Brain (organoid and tissue), 16 donors: ENCODE measurements at places on chromosomes 4 and X. TPM values are rescaled to one million over a fixed set of nuclear protein-coding genes. Genes with fewer than 3 reads are reported as not detected.

The SMIM20 gene
- polyA plus RNA-seq, result 32.5 TPM

The DIPK2B gene
- 8.6 TPM for polyA plus RNA-seq

The CLIC2 gene
- polyA plus RNA-seq, result 0.64 TPM

The NEUROG2 gene
- polyA plus RNA-seq, result 0.19 TPM

- no peak for DNase-seq
Measured at GRCh38 chrX:32451954-32452695, 759.2 kb downstream of the DMD start.

DNA sequence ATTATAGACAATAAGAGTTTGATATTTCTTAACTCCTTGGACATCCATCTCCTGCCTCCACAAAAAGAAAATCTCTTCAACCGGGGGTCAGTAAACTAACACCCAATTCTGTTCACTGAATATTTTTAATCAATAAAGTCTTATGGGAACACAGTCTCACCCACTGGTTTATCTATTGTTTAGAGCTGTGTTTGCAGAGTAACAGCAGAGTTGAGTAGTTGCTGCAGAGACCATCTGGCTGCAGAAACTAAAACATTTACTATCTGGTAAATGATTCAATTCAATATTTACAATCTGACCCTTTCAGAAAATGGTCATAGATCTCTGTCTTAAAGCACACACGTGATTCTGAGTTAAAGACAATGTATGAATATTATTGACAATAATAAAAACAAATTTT, 94.0 kb downstream of the TMA16 start:
- no peak for DNase-seq

DNA sequence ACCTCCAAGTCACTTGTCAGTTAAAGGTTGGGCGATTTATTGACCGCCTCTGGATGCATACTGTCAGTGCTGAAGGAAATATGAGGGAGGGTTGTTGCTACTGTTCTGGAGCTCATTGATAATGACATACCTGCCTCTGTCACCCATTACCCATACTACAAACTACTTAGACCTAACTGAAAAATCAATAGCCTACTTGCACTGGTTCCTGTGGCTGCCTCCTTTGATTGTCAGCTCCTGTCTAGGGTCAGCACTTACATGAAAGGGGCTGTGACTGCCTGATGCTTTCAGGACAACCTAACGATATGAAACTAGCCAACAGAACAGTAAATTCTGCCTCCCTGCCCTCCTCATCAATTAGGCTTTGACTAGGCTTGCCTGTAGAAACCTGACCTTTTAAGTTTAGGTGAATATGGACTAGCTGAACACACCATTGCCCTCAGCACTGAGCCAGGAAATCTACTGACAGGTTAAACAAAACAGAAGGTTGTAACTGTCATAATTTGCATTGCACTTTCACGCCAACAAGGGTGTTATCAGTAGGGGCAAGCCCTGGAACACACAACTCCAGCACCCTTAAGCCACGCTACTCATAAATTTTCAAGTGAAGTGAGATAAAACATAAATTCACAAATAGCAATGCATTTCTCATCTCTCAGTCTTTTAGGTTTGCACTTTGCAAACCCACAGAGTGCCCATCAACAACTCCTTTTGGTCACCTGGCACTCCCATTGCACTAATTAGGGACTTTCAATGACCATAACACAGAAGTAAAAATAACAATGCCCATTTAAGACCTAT, 9.0 kb upstream of the MAB21L2 start:
- DNase-seq, result no peak

- DNase-seq, result peak; percentile 12
Measured at GRCh38 chrX:38109042-38109898, 102.9 kb downstream of the SYTL5 start.

- no peak for DNase-seq
Measured at GRCh38 chrX:123432361-123433150, 248.5 kb downstream of the GRIA3 start.

DNA sequence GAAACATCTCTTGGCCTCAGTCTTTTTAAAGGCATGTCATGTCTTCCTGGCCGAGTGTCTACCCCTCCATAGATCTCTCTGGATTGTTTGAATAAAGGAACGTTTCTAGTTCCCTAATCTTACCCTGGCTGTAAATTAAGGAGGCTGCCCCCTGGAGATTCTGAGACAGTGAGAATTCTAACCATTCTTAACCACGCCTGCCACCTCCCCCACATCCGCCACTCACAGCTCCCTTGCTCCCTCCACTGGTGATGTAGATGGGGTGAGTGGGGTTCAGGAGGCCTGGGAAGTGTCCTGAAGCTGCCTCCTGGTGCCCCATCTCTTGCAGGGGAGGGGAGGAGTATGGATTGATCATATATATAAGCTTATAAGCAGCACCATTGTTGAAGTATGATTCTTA, 48.0 kb upstream of the TRIM2 start:
- DNase-seq, result no peak

DNA sequence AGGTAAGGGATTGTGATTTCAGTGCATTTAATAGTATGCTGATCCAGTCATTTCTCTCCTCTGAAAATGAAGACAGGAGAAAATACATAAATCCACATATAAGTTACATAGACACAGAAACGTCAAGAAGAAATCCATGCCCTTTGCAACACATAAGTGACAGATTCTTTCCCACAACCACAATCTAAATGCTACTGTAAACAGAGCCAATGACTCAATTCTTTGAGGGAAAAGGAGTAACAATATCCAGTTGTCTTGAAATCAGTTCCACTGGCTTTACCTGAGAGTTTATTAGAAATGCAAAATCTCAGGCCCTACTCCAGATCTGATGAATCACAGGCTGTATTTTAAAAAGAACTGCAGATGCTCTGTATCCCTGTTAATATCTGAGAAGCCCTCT, 66.4 kb downstream of the ARAP2 start:
- no peak for DNase-seq

GRCh38 chrX:12954981-12955380, 19.9 kb upstream of the TMSB4X start:
- no peak for DNase-seq
